Activated CD4-positive, CD25-positive, alpha-beta regulatory T cell treated with anti-CD3 and anti-CD28 coated beads, Interleukin-2, amount 50 U/mL, for 72 hours (primary cell): ENCODE measurements at places on chromosomes 11 and 22.

DNA sequence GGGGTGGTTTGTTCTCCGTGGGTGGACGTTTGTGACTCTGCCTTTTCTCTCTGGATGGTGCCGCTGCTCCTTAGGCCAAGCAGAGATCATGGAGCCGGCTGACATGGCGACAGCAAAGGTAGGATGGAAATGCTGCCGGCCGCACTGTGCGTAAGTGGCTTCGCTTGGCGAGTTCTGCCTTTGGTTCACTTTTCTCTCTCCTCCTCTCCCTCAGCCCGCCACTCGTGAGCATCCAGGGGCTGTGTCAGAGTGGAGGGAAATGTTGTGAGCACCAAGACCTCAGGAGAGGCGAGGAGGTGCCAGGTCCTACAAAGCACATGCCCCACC, 80.5 kb downstream of the GRAMD1B start:
- no peak for DNase-seq

GRCh38 chr11:97336064-97336463, 946.3 kb downstream of the JRKL start:
- DNase-seq = no peak

DNA sequence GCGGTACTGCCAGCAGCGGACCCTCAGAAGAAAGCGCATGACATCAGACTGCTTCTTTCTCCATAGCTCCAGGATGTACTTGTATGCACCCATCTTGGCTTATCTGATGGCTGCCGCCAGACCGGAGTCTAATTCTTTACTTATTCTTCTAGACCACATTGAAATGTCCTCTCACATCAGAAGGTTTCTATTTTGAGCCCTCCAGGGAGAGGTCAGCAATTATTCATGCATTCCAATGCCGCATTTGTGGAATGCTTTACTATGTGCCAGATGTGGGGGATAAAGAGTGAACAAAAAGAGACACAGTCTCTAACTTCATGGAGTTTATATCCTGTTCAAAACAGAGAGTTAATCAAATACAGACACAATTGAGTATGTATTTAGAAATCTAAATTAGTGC, 230.1 kb downstream of the MIAT start:
- no peak for DNase-seq

GRCh38 chr22:46003271-46004091, 26.5 kb upstream of the WNT7B start:
- no peak for DNase-seq

GRCh38 chr22:46750863-46751443, 11.5 kb upstream of the TBC1D22A start:
- no peak for DNase-seq
